T-cell (primary cell): ENCODE measurements at places on chromosomes 11 and 22.

- no peak for DNase-seq
Observed at GRCh38 chr11:129077191-129077590, 114.9 kb downstream of the ARHGAP32 start.

DNA sequence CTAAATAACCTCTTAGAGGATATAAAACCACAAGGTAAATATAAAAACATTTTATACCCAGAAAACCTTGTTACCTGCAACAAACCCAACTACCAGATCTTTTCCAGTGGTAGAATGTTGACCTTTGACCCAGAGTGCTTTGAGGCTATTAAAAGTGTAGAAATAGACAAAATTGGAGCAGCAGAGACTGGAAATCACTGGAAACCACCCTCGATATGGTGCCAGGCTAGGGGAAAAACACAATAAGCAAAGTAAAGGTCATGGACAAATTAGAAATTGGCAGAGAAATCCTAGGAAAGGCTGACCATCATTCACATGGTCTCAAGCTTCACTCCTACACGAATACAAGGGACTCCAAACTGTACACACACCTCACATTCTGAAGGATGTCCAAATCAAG is 26.7 kb downstream of the SLC25A17 start:
- no peak for DNase-seq

GRCh38 chr11:111693224-111693937 is 72.8 kb downstream of the PPP2R1B start:
- no peak for DNase-seq

- no peak for DNase-seq
Observed at GRCh38 chr11:7869467-7869866, 61.6 kb downstream of the OR10A6 start.

DNA sequence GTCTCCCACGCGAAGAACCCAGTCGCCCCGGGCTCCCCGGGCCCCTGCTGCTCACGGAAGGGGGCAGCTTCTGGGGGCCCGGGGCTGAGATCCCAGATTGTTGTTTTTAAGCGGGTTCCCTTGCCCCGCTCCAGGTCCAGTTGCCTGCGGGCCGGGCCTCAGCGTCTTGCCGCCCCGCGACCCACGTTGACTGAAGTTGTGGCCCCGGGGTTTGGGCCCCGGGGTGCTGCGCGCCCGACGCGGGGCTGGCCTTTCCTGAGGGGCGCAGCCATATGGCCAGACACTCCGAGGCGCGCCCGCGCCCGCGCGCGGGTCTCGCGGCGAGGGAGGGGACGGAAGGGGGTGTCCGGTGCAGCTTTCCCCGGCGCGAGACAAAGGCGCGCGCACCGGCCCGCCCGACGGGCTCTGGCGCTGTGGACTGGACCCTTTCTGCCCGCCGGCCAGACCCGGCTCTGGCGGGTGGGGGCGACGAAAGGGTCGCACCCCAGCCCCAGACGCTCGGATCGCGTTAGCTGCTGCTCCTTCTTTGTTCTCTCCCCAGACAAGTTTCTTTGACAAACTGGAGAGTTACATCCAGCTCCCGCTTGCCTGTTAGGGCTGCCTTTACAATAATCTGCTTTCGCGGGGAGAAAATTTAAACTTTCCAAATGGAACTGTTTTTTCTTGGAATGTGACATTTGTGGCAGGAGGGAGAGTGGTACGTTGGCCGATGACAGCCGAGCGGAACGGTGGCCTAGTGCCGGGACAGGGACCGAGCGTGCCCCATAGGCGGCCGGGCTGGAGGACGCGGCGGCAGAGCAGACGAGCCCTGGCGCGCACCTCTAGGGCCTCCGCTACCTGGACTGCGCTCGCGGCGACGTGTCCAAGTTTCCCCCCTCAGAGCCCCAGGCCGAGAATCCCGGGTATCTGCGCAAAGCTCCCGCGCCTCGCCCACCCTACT is 716 bp downstream of the AMOTL1 start:
- no peak for DNase-seq

DNA sequence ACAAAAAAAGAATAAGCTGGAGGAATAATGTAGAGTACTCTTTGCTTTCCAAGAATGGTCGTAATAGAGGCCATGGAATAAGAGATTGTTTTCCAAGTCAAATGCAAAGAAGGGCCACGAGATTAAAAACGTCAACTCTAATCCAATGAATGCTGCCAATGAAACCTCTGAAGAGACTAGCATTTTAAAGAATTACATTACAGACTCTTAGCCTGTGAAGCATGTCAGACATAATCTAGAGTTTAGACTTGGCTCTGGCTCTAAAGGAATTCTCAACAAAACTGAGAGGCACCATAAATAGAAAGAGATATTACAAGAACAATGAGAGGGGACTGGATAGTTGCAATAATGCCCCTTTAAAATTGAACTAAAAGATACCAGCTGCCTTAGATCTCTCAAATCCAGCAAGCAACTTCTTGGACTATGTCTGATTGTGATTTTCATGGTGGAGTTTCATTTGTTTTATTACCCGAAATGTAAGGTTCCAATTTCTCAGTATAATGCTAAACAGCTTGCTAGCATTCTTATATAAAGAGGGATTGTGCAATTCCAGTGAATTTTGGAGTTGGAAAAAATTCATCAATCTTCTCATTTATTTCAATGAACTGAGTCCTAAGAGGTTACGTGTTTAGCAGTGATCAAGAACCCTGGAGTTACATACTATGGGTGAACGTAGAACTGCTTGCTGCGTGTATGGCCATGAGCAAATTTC is 5.6 kb downstream of the ETS1 start:
- no peak for DNase-seq

DNA sequence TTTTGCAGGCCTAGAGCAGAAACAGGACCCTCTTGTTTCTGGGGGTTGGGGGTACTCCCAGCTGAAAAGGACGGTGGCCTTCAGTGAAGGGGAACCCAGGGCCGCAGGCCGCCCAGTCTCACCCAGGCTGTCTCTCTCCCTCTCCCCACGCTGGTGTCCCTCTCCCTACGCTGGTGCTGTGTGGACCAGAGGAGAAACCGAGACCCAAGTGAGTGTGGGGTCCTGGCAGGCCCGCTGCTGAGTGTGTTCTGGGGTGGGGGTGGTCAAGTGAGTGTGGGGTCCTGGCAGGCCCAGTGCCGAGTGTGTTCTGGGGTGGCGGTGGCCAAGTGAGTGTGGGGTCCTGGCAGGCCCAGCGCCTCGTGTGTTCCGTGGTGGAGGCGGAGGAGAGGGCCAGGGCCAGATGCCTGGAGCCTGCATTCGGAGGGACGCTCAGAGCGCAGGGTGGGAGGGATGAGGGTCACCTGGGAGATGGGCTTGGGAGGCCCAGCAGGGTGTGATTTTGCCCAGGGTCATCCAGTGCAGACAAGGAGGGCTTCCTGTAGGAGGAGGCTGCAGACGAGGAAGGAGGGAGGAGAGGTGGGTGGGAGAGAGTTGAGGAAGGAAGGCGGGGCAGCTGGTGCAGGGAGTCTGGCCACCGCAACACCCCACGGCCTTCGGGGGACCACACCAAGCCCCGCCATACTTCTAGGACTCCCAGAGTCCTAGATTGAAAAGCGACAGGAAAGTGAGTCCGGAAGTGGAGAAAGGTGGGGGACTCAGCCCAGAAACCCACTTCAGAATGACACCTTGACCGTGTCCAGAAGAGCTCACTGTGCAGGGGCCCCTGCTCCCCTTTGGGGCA is 10.3 kb downstream of the TNNT3 start:
- DNase-seq, result no peak
